ENCODE measurements at places on chromosomes 1 and 21.

GRCh38 chr1:148264374-148265276 is 112.5 kb upstream of the NBPF11 start:
- peak; percentile 89 for DNase-seq

DNA sequence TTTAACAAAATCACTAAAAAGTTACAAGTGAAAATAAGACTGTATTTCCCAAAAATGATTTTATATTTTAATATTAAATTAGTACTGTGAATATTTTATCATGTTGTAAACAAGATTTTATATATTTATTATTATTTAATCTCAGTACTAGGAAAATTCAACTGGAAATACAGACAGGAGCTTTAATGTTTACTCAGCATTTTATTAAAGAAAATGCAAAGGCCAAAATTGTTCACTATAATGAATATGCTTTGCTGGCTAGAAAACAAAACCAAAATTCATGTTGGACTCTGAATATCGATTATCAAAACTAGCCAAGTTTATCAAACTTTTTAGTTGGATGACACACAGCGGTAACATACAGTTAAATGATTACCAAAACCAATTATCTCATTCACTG is 782.3 kb downstream of the AMY1C start:
- DNase-seq: no peak

GRCh38 chr1:59484096-59484495 is 187.2 kb downstream of the FGGY start:
- peak; percentile 96 for DNase-seq

DNA sequence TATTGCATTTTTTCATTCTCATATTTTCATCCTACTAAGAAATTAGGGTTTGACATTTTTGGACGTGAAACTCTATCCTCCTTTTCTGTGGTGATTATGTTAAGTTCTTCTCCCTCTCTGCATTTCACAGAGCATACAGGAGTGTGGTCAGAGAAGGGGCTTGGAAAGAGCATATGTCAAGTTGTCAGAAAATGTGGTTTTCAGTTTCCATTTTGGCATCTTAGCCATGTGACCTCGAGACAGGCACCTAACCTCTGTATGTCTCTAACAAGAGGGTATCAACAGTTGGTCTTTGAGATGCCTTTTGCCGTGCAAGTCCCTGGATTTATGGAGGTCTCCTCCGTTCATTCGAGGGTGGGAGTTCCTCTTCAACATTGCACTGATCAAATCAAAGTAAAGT is 140.7 kb downstream of the CYYR1 start:
- DNase-seq: no peak

DNA sequence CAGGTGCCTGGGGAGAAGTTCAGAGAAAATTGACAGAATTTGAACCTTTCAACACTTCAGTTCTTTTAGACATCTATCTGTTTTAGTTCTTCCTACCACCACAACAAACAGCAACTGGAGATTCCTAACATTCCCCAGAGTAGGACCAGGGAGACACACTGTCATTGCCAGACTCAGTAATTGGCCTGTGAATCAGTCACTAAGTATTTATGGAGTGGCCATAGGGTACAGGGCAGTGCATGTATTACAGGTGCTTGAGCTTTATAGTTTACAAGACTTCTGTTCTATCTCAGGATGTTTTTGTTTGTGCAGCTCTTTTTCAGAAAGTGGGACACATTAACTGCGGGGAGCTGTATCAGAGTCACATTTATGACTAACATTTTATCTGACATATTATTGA is 1.7 kb downstream of the CDC14A start:
- DNase-seq: peak; percentile 71
